ENCODE measurements at places on chromosomes 11 and 22. TPM values are rescaled to one million over a fixed set of nuclear protein-coding genes. Genes with fewer than 3 reads are reported as not detected.

SAA2 gene
- total RNA-seq, result not detected

SMIM35 gene
- total RNA-seq, result not detected

- no peak for DNase-seq
Measured at GRCh38 chr11:70230151-70230839, 27.2 kb downstream of the FADD start.

- DNase-seq, result no peak
Measured at GRCh38 chr11:46696212-46696558, 4.2 kb downstream of the ARHGAP1 start.

GRCh38 chr11:132980670-132981069, 551.6 kb downstream of the OPCML start:
- DNase-seq, result no peak

DNA sequence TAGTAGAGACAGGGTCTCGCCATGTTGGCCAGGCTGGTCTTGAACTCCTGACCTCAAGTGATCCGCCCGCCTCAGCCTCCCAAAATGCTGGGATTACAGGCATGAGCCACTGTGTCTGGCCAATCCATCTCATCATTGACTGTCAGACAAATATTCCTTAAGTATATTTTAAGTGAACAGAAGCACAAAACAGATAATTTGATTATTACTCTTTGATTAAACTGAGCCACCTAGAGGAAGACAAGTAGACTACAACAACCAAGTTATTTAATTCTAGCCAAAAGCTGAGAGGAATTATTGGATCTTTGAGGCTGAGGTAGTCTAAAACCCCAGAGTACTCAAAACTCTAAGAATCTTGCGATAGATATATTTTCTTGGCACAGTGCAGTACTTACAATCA, 1.2 kb downstream of the ACRV1 start:
- no peak for DNase-seq

CALCA gene
- not detected for total RNA-seq

GRCh38 chr11:128848815-128849455, 18.2 kb downstream of the KCNJ1 start:
- DNase-seq, result no peak

DNA sequence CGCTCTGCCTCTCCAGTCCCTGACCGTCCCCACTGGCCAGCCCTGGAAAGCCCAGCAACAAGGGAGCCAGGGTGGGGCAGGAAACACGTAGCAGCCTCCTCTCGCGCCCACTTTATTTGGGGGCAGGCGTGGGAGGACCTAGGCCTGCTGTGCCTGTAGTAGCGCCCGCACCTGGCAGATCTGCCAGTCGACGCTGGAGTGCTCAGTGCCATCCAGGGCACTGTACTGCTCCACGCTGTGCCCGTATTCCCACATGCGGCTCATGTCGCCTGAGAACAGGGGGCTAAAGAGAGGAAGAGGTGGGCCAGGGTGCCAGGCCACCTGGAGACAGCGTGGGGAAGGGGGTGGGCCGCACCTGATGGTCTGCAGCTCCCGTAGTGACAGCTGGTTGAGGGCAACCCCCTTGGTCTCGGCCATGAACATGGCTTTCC, 17.0 kb upstream of the DRICH1 start:
- no peak for DNase-seq

DNA sequence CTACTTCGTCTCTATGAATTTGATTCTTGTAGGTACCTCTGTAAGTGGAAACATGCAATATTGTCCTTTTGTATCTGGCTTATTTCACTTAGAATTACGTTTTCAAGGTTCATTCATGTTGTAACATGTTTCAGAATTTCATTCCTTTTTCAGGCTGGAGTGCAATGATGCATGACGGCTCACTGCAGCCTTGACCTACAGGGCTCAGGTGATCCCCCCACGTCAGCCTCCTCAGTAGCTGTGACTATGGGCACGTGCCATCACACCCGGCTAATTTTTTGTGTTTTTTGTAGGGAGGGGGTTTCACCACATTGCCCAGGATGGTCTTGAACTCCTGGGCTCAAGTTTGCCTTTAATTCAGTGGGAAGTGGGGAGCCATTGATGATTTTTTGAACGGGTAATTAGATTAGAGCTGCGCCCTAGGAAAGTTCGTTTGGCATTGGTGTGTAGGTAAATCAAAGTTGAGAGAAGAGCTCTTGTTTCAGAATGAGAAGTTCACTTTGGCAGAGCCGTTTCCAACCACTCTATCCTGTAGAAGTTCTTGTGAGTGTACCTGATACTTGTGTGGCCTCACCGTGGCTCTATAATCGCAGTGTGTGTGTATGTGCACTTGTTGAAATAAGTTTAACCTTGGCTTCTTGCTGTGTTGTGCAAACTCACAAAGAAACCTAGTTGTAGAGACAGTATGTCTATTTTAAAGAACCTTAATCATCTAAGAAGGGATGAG, 115.9 kb downstream of the NAV2 start:
- no peak for DNase-seq

- DNase-seq, result no peak
Measured at GRCh38 chr22:33012833-33013450, 45.2 kb downstream of the SYN3 start.

DNA sequence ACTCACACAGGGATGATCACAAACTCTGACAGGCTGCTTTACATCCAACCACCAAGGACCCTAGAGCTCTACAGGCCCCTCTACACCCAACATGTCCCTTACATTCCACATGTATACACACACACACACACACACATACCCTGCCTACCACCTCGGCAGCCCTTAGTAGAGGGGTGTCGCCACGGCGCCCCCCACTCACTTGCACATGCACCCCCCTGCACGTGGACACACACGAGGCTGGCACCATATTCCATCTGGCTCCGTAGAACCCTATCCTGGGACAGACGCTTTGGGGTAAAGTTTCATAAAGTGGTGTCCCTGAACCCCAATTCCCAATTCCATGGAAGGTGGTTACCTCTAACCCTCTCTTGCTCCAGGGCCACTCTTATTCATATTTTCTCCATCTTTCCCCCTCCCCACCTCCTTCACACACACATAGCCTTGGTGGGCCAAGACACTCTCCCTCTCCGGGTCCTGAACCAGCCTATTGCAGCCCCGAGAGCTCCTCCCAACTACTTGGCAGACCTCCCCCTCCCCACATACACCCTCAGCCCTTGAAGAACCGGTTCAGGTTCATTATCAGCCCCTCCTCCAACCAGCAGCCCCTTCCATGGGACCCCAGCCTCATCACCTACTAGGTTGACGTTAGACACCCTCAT, 809 bp downstream of the PDE2A start:
- DNase-seq, result no peak

DEPDC7 gene
- 1.1 TPM for total RNA-seq

GRCh38 chr22:42819412-42820044, 37.5 kb downstream of the ARFGAP3 start:
- no peak for DNase-seq

DNA sequence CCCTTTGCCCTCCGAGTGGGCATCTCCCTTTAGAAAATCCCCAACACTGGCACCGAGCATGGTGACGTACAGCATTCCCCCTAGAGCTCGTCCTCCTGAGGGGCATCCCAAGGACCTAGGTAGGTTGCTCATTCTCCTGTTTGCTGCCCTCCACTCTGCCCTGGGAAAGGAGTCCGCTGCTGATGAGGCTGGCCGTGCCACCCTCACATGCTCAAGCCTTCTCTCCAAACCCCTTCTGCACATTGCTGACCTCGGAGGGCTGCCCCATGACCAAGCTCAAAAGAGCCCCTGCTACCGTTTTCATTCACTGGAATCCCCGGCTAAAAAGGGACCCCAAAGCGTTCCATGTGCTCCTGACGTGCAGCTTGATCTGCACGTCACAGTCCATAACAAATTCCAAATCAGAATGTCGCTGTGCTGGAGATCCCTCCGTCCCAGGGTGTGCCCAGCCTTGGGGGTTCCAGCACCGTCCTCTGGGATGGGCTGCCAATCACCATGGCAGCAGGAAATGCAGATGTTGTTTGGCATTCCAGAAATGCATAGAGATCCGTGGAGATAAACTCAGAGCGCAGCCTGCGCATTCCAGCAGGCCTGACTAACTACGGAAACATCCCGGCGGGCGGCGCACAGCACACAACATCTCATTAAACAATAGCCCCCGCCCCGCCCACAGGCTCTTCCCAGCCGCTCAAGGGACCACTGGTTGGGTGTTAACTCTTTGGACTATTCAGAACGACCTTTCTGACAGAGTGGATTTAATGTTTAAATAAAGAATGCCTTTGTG, 26.3 kb upstream of the GNB1L start:
- DNase-seq, result no peak

Data from natural killer cell treated with Interleukin-12 subunit alpha and Interleukin-12 subunit beta and Interleukin-15 and Interleukin-18, amount 100 ng/mL, for 72 hours (primary cell).